ENCODE measurements at places on chromosomes 12 and 14.

DNA sequence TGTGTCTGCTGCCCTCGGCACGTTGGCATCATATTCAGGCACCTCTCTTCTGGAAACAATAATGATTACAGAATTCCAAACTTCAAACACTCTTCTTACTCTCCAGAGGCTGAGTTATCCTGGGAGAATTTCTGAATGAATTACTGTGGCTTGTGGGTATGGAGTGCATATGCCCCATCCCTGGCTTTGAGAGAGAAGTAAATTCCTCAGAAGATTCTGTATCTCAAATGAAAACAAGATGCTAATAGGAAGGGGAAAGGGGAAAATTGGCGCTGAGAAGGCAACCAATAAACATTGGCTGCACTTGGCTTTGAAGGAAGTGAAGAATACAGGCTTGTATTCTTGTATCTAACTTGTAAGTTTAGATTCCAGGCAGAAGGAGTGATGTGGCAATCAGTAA is 132.0 kb upstream of the NOVA1 start:
- no peaks in the 10 kb centered on the region for H3K4me1 ChIP-seq
- H3K36me3 ChIP-seq, result no peaks in the 10 kb centered on the region
- H3K27ac ChIP-seq, result no peak overlapping the region
- DNase-seq, result no peak
- H3K27me3 ChIP-seq, result no peaks in the 10 kb centered on the region

DNA sequence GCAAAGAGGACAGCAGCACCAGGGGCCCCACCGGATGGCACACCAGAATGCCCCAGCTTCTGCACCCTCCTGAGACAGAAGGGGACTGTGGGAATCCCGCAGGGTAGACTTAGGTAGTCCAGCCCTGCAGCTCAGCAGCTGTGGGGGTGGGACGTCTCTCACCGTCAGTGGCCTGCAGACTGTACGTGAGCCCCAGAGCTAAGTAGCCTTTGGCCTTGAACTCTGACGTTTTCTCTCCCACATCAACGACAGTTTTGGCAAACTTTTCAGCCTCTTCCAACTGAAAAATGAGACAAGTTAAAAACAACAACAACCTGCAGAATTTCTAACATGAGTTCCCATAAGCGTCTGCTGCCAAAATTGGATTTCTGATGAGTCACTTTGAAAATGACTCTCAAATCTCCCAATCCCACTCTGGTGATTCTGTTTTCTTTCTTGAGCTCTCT is 161.4 kb downstream of the TTC7B start:
- DNase-seq, result no peak
- no peak overlapping the region for H3K4me3 ChIP-seq
- no peak overlapping the region for H3K27ac ChIP-seq
- H3K27me3 ChIP-seq, result no peaks in the 10 kb centered on the region

- DNase-seq, result no peak
- H3K36me3 ChIP-seq, result peaks cover 2% of the 10 kb centered on the region
- no peaks in the 10 kb centered on the region for H3K4me1 ChIP-seq
- H3K27me3 ChIP-seq, result no peaks in the 10 kb centered on the region
- H3K27ac ChIP-seq, result no peak overlapping the region
Observed at GRCh38 chr12:107560899-107561285, 124.7 kb upstream of the PWP1 start.

DNA sequence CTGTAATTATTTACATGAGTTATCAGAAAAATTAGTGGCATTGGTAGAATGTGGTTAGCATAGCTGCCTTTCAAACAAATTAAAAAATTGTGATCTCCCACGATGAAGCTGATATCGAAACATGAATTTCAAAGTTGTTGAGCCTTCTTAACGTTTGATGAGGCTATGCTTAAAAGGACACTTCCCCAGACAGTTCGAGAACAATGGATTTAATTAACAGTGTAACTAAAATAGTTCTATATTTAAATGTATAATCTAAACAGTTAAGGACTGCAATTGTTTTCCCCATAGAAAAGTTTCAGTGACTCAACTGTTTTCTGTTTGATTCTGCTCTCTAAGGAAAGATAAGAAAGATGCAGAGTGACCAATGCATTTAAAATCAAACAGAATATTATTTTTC is 1.6 kb downstream of the CLEC2B start:
- no peaks in the 10 kb centered on the region for H3K27me3 ChIP-seq
- H3K4me3 ChIP-seq, result peak overlapping the region; percentile 92
- peaks cover 58% of the 10 kb centered on the region for H3K4me1 ChIP-seq
- H3K27ac ChIP-seq, result peak overlapping the region; percentile 95
- DNase-seq, result no peak

- no peaks in the 10 kb centered on the region for H3K27me3 ChIP-seq
- no peak for DNase-seq
- peak overlapping the region; percentile 2 for H3K4me3 ChIP-seq
Observed at GRCh38 chr14:97077253-97077653, 280.1 kb downstream of the VRK1 start.

DNA sequence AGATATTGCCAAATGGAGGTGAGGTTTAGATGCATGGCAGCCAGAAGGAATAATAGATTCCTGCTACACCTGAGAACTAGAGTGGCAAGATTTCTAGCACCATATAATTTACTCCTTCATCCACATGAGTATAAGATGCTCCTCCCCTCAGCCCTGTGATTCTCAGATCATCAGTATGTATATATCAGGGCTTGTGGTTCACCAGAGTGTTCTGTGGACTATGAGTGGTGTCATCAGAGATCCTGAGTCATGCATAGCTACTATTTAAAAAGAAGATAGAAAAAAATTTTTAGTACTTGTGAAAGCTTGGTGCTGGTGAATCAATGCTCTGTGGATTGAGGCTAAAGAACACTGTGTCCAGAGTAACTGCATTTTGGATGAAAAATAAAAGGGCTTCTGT is 285.9 kb downstream of the BMP4 start:
- no peaks in the 10 kb centered on the region for H3K36me3 ChIP-seq
- DNase-seq, result no peak
- no peaks in the 10 kb centered on the region for H3K27me3 ChIP-seq

DNA sequence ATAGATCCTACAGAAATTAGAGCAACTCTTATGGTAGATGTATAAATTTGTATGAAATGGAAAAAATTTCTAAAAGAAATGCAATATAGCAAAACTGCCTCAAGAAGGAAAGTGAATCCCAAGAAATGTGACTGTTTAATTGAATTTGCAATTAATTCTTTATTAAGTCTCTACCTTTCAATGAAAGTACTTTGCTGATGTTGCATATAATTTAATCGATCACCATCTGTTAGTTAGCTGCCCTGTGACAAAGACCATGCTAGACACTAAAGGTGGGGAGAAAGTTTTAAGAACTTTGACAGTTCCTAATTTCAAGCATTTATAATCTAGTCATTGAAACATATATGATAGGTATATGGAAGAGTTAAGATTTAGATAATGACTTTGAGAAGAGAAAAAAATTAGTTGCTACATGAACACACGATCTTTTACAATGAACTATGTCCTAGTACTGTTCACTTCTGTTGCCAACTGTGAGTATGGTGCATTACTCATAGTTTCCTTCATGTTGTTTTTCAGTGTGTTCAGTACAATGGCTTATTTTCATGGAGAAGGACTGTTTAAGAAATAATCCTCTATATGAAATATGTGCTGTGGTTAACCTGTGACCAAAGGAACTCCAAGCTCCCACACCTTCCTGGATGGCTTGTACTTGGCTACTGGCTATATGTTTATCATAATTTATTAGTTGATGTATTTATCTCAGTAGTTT is 128.4 kb downstream of the METTL25 start:
- no peaks in the 10 kb centered on the region for H3K27me3 ChIP-seq
- H3K4me1 ChIP-seq, result no peaks in the 10 kb centered on the region
- H3K27ac ChIP-seq, result no peak overlapping the region
- H3K36me3 ChIP-seq, result no peaks in the 10 kb centered on the region
- DNase-seq, result no peak

- H3K4me1 ChIP-seq, result no peaks in the 10 kb centered on the region
- H3K27ac ChIP-seq, result no peak overlapping the region
- no peak overlapping the region for H3K4me3 ChIP-seq
Observed at GRCh38 chr12:64362721-64363305, 27.7 kb downstream of the C12orf56 start.

DNA sequence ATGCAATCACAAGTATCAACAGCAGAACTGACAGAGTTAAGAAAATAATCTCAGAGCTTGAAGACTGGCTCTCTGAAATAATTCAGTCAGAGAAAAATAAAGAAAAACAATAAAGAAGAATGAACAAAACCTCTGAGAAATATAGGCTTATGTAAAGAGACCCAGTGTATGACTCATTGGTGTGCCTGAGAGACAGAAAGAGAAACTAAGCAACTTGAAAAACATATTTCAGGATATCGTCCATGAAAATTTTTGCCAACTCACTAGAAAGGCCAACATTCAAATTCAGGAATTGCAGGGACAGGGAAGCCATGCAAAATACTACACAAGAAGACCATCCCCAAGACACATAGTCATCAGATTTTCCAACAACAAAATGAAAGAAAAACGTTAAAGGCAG is 56.2 kb downstream of the APOBEC1 start:
- H3K27ac ChIP-seq, result no peak overlapping the region
- H3K4me1 ChIP-seq, result no peaks in the 10 kb centered on the region
- DNase-seq, result no peak
- no peaks in the 10 kb centered on the region for H3K36me3 ChIP-seq
- no peak overlapping the region for H3K4me3 ChIP-seq
